ENCODE measurements at places on chromosomes 7 and 10. TPM values are rescaled to one million over a fixed set of nuclear protein-coding genes. Genes with fewer than 3 reads are reported as not detected.

OGA gene
- total RNA-seq: 102 TPM

KCNH2 gene
- 0.36 TPM for total RNA-seq

LRIT1 gene
- not detected for total RNA-seq

PRRT4 gene
- total RNA-seq: 0.14 TPM

DNA sequence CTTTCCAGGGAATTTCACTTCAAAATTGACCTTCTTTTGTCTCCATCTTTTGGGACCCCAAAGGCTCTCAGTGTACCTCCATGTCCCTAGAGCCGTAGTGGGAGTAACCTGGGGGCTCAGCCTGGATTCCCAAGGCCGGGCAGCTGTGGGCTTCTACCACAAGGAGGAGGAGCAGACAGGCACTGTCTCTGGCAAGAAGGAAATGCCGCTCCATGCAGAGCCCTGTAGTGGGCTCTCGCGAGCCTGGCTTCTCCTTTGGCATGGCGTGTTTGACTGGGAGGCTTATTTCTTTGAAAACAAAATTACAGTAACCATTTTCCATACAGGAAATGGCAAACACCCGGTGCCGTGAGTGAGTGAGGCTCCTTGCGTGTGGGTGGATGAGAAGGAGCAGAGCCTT lies 76.8 kb upstream of the FAM180A start:
- H3K4me3 ChIP-seq: no peak overlapping the region
- no peak for DNase-seq
- peaks cover 3% of the 10 kb centered on the region for H3K27me3 ChIP-seq

- H3K36me3 ChIP-seq: no peaks in the 10 kb centered on the region
- H3K27ac ChIP-seq: no peak overlapping the region
- peaks cover 5% of the 10 kb centered on the region for H3K4me1 ChIP-seq
- DNase-seq: peak; percentile 51
Observed at GRCh38 chr10:71094712-71095390, 117.5 kb upstream of the UNC5B start.

GRCh38 chr10:110613341-110613995 lies 30.7 kb upstream of the RBM20 start:
- no peak overlapping the region for H3K4me3 ChIP-seq
- peak; percentile 56 for DNase-seq
- H3K4me1 ChIP-seq: peaks cover 63% of the 10 kb centered on the region
- H3K27ac ChIP-seq: peak overlapping the region; percentile 58
- H3K27me3 ChIP-seq: peaks cover 3% of the 10 kb centered on the region

DNA sequence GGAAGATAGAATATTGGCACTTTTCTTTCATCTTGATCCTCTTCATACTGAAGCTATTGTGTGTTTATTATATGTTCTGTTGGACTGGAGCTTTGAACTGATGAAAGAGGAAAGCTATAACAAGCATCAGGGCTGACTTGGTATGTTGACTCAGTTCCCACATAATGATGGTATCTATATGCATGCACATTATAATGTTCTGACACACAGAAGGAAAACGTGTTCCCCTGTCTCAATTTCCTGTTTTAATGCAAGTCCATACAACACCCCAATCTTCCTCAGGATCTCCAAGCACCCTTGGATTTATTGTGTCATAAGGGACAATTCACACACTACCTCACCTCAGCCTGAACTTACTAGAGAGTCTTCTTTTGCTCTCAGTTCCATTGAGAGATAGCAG lies 8.3 kb upstream of the WASL start:
- peaks cover 5% of the 10 kb centered on the region for H3K27me3 ChIP-seq
- peaks cover 9% of the 10 kb centered on the region for H3K4me1 ChIP-seq
- no peak overlapping the region for H3K4me3 ChIP-seq

- no peak for DNase-seq
- H3K27me3 ChIP-seq: no peaks in the 10 kb centered on the region
- H3K4me1 ChIP-seq: no peaks in the 10 kb centered on the region
- no peak overlapping the region for H3K27ac ChIP-seq
Observed at GRCh38 chr7:78905436-78905835, 548.0 kb downstream of the MAGI2 start.
